ENCODE measurements at places on chromosomes 5 and 9.

- no peak for DNase-seq
Observed at GRCh38 chr9:86718388-86719049, 228.8 kb downstream of the GAS1 start.

GRCh38 chr5:55634866-55635265, 77.3 kb downstream of the SLC38A9 start:
- no peak for DNase-seq

- no peak for DNase-seq
Observed at GRCh38 chr5:145936401-145937131, at the start of gene SH3RF2. TSS of gene SH3RF2 (plus strand) at chr5:145936578. CDS start at chr5:145937929, 1,351 bp downstream.

DNA sequence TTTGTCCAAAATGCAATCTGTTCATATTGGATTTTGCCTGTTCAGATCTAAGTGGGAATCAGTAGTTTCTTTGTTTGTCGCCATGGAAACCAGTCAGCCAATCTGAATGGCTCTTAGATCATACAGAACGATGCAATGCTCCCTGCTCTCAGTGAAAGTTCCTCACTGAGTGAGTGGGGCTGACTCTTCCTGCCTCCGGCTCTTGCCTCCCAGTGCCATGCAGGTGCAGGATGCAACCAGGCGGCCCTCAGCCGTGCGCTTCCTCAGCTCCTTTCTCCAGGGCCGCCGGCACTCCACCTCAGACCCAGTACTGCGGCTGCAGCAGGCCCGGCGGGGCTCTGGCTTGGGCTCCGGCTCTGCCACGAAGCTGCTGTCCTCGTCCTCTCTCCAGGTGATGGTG, at the start of gene PTPDC1:
TSS of gene PTPDC1 (plus strand) at position 151 of the 400 bp plus-strand sequence. CDS start at position 218, 67 bp downstream.
- DNase-seq, result no peak

DNA sequence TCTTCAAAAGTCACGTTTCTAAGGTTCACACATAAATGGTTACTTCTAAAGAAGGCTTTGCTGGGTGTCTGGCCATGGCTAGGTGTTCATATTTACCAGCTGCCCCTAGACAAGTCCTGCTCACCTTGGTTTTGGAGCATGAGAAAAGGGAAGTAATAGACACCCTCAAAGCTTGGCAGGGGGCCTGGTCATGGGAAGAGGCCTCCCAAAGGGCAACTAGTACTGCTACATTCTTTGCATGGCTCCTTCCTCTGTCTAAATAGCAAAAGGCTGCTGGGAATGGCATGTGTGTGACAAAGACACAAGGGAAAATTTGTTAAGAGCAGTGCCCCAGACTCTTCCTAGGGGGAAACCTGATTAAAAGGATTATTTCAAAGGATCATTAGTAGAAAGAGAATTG, 93.4 kb downstream of the NRG2 start:
- DNase-seq, result no peak

DNA sequence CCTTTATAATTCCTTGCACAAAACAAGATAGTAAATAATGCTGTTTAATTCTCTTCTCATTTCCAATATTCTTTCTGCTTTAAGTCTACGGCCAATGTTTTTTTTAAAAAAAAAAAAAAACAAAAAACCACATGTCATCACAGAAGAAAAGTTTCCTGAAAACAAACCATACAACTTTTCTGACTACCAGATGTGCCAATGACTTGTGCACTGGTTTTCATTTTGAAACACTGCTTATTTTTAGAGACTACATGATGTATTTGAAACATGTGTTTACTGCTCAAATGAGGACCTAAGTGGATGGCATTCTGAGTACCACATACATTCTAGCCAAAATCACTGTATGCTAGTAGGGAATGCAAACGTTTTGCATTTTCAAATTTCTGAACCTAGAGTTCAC, 167.9 kb downstream of the GLIS3 start:
- no peak for DNase-seq

- DNase-seq, result no peak
Observed at GRCh38 chr9:134947265-134947955, 29.7 kb upstream of the FCN1 start.

GRCh38 chr9:12403721-12404120, 289.5 kb upstream of the TYRP1 start:
- no peak for DNase-seq

- DNase-seq, result no peak
Observed at GRCh38 chr5:40308867-40309266, 370.8 kb upstream of the PTGER4 start.

DNA sequence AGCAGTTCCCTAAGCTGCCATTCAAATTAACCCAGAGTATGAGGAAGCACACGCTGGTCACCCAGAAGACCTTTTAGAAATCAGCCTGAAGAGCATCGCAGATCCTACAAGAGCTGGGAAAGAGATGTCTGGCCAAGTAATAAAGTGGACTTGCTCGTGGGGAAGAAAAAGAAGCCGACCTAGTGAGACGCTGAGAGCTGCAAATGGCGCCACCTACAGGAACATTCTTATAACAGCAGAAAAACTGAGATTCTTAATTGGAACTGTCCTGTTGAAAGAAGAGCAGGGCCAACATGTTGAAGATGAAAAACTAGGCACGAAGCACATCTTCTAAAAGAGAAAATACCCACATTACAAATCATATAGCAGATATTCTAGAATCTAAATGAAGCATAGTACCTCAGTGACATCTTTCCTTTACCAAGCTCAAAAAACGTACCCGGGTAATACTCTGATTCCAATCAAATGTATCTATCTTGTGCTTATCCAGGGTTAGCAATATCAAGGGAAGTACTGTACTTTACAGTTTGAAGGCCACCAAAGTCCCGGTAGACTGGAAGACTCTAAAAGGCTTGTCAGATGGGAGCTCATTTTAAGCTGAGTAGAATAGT, 3.9 kb upstream of the GNAQ start:
- peak; percentile 17 for DNase-seq

GRCh38 chr5:400282-401145, 42.5 kb upstream of the EXOC3 start:
- DNase-seq, result no peak

- DNase-seq, result no peak
Observed at GRCh38 chr9:33291901-33292300, 1.6 kb downstream of the NFX1 start.

DNA sequence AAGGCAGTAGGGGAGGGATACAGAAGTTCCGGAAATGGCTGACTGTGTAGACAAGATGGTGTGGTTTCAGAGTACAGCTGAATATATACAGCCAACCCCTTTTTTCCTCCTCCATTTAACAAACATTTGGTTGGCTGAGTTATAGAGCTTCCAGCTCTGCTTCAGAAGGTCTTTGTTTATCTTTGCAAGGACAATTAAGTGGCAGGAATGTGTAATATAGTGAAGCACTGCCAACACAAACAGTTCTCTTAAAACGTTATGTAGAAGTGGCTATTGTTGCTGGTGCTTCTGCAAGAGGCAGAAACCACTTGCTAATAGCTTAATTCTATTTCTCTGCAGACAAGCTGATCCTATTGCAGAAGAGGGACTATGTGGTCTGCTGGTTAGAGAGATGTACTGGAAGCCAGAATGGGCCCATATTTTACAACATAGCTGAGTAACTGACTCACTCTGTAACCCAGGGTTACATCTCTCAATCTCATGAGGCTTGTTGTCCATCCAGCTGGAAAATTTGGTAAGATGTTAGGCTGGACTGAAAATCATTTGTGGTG, 62.7 kb upstream of the OSMR start:
- DNase-seq, result no peak

GRCh38 chr9:86675805-86676204, 271.5 kb downstream of the GAS1 start:
- no peak for DNase-seq

DNA sequence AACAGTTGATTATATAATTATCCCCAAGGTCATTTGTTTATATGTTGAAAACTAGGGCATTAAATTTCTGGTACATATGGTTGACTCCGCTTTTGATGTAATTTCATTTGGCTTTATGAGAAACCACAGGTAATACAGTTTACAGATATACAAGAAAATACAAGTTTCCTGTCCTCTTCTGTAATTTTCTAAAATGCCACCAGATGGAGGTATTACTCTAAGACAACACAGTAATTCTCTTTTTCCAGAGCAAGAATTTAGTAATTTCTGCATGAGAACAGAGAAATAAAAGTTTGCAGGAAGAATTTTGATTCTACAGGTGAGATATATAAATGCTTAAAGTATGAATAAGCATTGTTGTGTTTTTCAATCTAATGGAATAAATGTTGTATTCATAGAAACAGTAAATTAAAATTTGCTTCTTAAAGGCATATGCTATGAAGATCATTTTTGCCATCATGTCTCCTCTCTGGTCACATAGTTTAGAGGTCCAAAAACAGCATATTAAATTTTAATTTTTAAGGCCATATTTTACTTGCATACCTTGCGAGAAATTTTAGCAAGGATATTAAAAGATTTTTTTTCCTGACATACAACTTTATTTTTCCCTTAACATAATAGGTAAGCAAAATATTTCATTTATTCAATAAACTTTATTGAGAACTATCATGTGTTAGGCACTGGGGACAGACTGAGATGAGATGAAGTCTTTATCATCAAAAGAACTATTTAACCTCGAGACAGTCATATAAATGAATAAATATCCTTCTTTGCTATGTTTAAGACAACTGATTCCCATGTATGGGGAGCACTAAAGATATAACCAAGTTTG, 22.7 kb downstream of the CHD1 start:
- no peak for DNase-seq

- no peak for DNase-seq
Observed at GRCh38 chr9:111621895-111622480, 9.1 kb upstream of the DNAJC25 start.

DNA sequence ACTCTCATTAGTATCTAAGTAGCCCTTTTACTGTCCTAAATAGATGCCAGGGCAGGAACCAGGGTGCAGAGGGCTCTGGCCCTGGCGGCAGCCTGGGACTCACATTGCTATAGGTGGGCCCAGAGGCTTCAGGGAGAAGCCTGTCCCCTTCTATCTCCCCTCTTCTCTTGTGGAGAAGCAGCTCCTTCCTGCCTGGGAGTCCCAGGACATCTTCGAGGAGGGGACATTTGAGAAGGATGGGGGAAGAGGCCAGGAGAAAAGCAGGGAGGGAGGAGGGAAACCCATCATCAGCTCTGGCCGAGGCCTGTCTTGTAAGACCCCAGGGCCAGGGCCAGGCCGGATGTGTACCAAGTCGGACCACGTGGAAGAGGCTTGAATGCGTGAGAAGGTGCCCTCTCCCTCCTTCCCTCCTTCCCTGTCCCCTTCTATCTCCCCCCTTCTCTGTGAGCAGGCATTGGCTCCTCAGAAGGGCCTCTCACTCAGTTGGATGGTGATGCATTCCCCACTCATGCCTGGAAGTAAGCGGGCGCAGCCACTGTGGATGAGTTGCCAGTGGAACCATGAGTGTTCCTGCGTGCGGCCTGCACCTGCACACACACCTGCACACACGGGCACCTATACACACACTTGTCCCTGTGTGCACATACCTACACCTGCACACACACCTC, 20.7 kb upstream of the LPCAT1 start:
- DNase-seq, result no peak

DNA sequence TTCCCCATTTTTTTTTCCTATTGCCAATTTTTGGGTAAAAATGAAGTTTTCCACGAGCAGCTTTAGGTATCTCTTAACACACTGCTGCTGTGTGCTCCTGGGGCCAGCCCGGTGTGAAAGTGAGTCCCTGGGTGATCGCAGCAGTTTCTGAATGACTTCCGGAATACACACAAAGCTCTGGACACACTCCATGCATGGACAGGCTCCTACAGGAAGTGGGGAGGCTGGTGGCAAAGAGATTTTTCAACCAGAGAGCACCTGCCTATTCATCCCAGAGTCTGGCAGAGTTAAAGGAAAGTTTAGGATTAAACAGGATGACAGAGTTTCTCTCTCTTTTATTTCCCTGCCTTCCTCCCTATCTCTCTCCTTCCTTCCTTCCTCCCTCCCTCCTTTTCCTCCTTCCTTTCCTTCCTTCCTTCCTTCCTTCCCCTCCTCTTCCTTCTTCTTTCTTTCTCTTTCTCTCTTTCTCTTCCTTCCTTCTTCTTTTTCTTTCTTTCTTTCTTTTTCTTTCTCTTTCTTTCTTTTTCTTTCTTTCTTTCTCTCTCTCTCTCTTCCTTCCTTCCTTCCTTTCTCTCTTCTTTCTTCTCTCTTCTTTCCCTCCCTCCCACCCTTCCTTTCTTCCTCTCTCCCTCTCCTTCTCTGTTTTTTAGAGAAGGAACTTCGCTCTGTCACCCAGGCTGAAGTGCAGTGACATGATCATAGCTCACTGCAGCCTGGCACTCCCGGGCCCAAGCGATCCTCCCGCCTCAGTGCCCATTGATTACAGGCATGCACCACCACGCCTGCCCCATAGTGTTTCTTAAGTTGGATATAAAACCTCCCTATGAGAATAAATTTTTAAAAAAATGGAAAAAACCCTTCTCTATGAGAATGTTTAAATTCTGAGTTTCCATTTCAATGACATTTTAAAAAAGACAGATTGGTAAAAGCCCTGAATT, 38.7 kb upstream of the UBTD2 start:
- DNase-seq, result no peak

DNA sequence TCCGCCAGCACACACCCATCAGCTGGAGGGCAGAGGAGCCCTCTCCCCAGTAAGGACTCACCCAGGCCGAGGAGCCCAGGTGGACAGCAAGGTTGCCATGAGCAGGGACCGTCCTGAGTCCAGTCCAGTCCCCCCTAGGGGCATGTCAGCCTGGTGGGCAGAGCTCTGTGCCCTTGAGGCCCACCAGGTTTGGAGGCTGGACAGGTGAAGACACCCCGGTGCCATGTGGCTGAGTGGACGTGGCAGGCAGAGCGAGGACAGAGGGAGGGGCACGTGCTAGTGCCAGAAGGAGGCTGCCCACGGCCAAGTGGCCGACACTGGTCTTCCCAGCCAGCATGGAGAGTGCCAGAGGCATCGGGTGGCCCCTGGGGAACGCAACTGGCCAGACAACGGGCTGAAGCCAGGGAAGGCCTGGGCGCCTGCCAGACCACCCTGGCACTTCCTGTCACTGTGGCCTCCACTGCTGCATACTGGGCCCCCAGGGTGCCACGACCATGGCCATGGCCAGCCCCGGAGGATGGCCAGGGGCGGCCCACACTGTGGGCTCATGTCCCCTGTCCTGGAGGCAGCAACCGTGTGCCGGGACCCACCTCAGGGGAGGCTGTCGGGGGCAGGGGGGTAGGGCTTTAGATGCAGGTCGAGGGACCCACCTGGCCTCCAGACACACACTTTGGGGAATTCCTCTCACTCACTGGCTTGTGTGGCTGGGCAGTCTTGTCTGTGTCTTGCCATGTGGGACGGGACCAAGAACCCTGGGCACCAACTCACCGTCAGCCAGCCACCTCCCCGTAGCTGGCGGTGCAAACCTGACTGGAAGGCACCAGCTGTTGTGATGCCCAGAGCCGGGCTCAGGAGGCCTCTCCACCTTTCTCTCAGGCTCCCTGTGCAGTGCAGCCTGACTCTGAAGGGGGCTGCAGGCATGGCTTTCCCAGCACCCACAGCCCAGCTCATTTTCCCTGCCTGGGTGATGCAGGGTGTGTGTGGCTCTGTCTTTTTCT, 42.3 kb upstream of the LPCAT1 start:
- no peak for DNase-seq

DNA sequence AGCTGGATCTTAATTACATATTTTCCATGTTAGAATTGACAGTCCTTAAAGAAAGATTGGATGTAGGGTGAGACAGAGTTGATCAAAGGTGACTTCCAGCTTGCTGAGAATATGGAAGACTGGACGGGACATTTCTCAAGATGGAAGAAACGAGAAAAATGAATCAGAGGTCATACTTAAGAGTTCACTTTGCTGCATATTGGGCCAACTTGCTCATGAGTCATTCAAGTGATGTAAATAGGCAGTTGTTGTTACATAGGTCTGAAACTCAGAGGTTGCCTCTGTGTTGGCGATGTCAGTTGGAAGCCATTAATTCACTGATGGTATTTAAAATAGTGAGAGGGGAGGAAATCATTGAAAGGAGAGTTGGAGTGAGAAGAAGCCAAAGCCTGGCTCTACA, 132.8 kb downstream of the CD180 start:
- no peak for DNase-seq
